Astrocyte of the hippocampus (primary cell): ENCODE measurements at places on chromosomes 2 and 18.

GRCh38 chr2:12651641-12652040 lies 65.1 kb upstream of the TRIB2 start:
- DNase-seq: no peak

GRCh38 chr2:54912305-54912704 lies 137.9 kb downstream of the RTN4 start:
- no peak for DNase-seq

DNA sequence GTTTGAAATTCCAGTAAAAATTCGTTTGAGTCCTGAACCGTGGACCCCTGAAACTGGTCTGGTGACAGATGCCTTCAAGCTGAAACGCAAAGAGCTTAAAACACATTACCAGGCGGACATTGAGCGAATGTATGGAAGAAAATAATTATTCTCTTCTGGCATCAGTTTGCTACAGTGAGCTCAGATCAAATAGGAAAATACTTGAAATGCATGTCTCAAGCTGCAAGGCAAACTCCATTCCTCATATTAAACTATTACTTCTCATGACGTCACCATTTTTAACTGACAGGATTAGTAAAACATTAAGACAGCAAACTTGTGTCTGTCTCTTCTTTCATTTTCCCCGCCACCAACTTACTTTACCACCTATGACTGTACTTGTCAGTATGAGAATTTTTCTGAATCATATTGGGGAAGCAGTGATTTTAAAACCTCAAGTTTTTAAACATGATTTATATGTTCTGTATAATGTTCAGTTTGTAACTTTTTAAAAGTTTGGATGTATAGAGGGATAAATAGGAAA lies 80.7 kb downstream of the ACSL3 start:
- DNase-seq: no peak

DNA sequence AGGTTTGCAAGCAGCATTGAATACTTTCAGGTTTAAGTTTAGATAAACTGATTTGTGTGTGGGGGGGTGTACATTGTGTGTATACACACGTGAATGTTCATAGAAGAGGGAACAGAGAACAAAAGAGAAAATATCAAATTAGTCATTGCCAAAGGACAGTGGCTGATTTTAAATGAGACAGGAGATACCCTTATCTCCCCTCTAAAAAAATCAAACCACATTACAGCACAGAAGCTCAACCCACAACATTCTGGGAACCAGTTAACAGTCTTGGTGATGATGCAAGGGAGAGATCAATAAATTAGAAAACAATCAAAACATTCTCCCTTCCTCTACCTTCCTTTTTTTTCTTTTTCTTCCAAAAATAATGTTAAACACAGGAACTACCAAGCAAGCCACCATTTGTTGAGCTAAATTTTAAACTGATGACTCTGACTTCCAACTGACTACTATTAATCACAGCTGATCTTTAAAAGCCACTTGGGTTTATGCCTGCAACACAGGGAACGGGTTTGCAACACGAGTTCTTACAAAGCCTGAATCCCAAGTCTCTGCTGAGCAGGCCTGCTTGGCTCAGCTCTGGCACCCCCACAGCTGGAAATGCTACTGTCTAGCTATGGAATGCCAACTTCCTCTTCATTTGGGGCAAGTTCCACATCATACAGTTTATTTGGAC lies 119.2 kb upstream of the ACVR1C start:
- peak; percentile 64 for DNase-seq

DNA sequence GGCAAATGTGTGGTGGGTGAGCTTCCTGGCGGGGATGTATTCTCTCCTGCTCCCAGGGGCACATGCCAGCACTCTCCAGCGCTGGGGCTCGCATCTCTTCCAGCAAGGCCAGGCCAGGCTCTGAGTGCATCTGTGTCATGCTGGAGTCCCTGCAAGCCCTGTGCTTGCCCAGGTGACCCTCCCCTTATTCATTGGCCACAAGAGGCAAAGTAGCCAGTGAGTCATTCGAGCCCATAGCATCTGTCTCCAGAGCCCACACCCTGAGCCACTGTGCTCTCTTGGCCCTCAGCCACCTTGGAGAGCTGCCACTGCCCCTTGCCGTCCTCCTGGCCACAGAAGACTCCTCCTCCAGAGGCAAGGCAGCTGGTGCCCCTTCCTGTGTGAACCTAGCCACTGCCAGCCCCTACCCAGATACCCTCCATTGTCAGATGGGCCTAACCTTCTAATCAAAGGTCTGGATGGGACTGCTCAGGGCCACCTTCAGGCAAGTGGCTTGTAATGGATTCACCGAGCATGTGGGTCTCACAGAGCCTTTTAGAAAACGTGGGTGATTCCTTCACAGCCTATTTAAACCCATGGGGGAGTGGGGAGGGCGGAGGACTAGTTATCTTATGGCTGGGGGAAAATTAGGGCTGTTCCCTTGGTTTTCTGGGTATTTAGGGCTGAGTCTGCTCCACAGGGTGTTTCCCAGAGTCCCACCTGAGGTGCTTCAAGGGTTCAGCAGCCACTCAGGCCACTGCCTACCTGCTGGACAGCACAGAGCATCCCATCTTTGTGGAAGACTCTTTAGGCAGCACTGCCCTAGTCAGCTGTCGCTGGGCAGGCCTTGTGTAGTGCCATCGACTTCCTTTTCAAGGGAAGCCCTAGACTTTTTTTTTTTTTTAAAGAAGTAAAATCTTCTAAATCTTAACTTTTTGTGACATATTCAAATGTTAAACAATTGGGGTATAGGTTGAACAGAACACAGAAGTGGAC lies 137.4 kb downstream of the ACOXL start:
- DNase-seq: peak; percentile 89

GRCh38 chr2:129585760-129586159 lies 393.7 kb upstream of the RAB6C start:
- no peak for DNase-seq

DNA sequence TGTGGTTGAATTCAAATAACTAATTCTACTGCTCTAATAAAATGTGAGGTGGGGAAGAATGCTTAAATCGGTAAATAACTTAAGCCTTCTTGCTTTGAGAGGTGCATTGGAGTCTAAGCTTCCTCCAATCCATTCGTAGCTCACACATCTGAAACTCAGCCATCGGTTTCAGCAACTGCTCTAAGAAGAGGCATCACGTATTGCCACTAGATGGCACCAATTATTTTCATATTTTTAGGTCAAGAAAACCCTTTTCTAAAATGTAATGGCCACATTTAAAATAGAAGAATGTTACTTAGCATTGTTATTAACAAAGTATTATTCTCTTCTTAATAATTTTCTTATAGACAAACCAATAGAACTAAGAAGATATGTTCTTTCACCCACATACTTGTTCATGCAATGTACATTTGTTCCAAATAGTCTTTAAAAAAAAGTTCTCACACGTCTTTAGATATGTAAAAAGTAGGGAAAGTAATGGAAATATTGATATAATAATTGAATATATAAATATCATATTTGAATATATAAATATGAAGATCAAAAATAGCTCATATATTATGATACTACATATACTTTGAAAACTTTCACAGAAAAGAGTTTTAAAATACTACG lies 229.8 kb downstream of the CCDC178 start:
- peak; percentile 57 for DNase-seq

DNA sequence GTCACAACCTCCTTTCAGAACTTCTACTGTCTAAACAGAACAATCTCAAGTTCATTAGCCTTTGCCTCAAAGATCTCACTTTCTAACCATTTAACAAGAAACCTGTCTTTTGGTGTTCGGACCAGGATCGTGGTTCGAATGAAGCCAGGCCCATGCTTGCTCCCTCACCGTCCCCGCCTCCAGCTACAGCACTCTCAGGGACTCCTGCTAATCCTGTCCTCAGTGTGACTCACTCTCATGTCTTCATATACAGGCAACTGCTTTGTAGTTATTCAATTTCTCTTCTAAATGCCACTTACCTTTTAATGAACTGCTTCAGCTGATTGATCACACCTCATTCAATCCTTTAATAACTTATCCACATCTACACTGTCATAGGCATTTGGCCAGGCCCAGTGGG lies 15.8 kb downstream of the SERTAD2 start:
- no peak for DNase-seq

GRCh38 chr2:217481577-217481976 lies 521.2 kb downstream of the TNS1 start:
- no peak for DNase-seq

DNA sequence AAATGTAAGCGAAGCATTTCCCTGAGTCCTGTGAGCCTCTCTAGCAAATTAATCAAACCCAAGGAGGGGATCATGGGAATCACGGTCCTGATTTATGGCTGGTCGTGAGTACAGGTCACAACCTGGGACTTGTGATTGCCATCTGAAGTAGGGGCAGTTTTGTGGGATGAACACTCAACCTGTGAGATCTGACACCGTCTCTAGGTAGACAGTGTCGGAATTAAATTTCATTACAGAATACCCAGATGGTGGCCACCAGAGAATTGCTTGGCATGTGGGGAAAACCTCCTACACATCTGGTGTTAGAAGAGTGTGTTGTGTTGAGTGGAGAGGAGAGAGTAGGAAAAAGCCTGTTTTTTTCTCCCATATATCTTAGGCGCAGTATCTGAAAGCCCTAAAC lies 12.5 kb downstream of the CAPN14 start:
- no peak for DNase-seq

- DNase-seq: peak; percentile 82
Observed at GRCh38 chr18:22559414-22560274, 141.9 kb upstream of the CTAGE1 start.

GRCh38 chr2:149068996-149069888 lies 30.7 kb downstream of the LYPD6B start:
- peak; percentile 82 for DNase-seq

GRCh38 chr2:70371753-70372152 lies 69.9 kb upstream of the FAM136A start:
- DNase-seq: peak; percentile 15

DNA sequence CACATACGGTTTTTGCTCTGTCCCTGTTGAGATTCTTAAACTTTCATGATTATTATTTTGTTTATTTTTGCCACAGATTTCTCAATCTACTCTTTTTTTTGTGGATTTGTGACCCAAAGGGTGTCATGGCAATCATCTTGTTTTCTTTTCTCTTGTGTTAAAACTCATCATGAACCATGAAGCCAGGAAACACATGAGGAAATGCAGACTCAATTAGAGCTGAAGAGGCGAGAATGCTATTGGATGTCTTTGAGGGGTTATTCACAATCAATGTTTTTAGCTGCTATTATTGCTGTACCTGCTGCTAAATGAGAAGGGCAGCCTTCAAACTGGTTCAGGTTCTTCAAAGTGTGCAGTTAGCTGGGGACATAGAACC lies 99.5 kb upstream of the MMADHC start:
- no peak for DNase-seq

- DNase-seq: peak; percentile 7
Observed at GRCh38 chr2:153074207-153074606, 355.8 kb downstream of the ARL6IP6 start.

DNA sequence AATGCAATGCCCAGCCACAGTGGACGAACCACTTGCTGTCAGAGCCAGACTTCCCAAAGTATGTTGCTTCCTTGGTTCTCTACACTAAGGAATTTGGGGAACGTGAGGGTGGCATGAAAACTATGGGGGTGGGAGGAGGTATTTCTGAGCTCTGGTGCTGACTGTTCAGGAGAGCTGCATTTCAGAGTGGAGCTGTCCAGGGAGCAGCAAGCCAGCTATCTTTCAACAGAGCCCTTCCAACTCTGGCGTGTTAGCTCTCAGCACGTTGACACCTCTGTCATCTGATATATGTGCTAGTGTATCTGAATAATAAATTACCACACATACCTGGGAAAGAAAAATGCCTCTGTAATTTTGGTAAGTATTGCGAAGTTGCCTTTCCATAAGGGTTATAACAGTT lies 66.1 kb downstream of the SAP130 start:
- DNase-seq: no peak

DNA sequence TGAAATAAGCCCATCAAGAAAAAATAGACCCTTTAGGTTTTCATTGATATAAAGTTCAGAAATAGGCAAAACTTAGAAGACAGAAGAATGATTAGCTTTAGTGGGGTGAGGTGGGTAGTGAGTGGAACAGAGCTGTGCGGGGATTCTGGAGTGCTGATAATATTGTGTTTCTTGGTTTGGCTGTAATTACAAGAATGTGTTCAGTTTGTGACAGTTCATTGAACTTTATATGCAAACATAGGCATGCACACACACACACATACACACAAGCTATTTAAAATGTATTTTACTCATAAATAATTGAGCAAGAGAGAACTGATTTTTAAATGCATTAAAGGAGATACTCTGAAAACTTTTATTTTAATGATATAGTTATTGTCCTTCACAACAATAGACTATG lies 17.1 kb downstream of the ARHGAP15 start:
- peak; percentile 17 for DNase-seq

GRCh38 chr2:43634604-43635306 lies 2.3 kb upstream of the PLEKHH2 start:
- peak; percentile 66 for DNase-seq

GRCh38 chr2:7999683-8000476 lies 682.0 kb upstream of the ID2 start:
- DNase-seq: no peak

- no peak for DNase-seq
Observed at GRCh38 chr2:52264488-52264887, 1232.6 kb upstream of the NRXN1 start.

GRCh38 chr2:63738019-63738418 lies 103.7 kb upstream of the UGP2 start:
- DNase-seq: no peak

DNA sequence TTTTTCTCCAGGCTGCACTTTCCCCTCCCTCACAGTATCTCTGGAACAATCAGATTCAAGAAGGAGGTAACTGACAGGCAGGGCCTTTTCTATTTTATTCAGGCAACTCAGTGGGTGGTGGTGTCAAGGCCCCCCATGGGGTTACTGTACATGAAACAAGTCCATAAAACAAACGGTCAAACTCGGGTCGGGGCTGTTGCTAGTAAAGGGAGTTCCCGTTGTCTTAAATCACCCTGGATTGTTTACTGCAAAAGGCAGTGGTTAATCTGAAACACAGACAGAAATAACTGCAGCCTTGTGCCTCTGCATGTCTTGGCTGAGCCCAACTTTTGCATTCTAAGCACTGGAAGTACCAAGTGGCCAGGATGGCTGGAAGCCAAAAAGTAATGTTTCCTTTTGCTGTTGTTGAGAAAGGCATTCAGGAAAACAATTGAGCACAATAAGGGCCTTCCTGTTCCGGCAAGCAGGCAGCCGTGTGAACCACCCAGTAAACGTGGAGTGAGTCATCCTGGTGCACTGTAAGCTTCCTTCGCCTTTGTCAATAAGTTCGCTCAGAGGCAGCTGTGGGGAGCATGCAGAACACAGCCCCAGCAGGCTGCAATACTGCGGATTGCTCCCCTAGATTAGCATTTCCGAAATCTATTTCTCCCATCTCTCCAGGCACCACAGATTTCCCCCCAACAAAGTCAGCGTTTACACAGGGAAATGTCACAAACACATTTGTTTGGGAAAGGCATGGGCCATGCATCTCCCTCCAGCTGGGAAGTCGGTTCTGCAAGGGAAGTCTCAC lies 149.6 kb downstream of the IRS1 start:
- DNase-seq: peak; percentile 99

GRCh38 chr2:25804338-25804737 lies 73.9 kb downstream of the ASXL2 start:
- DNase-seq: no peak

GRCh38 chr2:240686460-240686859 lies 3.8 kb upstream of the AQP12B start:
- DNase-seq: no peak
